ENCODE measurements at places on chromosomes 2 and 18. TPM values are rescaled to one million over a fixed set of nuclear protein-coding genes. Genes with fewer than 3 reads are reported as not detected.

Gene FABP1
- 0.09 TPM for polyA plus RNA-seq

Gene EFR3B
- polyA plus RNA-seq = 3.4 TPM

Gene ZNF396
- 0.44 TPM for polyA plus RNA-seq

Gene LOXHD1
- polyA plus RNA-seq = 0.03 TPM

Gene MPV17
- polyA plus RNA-seq = 148 TPM

Gene NOL4
- polyA plus RNA-seq = 0.09 TPM

Gene CHN1
- 27.5 TPM for polyA plus RNA-seq

DNA sequence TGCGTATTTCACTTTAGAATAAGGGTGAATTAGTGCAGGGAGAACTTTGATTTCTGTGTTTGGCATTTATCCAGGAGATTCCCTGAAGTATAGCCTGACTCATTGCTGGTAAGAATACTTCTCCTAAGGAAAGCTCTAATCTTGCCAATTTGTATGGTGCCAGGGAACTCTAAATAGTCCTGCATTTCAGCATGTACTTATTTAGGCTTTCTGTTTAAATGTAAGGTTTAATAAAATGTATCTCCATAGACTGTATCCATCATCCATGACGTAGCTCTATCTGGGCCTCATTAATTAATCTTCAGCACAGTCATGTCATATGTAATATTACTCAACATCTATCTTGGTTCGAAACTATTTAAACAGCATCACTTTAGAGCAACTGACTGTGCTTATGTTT lies 127.7 kb downstream of the DOK6 start:
- no peak for DNase-seq

GRCh38 chr2:203543898-203544328 lies 8.8 kb upstream of the RAPH1 start:
- no peak for DNase-seq

DNA sequence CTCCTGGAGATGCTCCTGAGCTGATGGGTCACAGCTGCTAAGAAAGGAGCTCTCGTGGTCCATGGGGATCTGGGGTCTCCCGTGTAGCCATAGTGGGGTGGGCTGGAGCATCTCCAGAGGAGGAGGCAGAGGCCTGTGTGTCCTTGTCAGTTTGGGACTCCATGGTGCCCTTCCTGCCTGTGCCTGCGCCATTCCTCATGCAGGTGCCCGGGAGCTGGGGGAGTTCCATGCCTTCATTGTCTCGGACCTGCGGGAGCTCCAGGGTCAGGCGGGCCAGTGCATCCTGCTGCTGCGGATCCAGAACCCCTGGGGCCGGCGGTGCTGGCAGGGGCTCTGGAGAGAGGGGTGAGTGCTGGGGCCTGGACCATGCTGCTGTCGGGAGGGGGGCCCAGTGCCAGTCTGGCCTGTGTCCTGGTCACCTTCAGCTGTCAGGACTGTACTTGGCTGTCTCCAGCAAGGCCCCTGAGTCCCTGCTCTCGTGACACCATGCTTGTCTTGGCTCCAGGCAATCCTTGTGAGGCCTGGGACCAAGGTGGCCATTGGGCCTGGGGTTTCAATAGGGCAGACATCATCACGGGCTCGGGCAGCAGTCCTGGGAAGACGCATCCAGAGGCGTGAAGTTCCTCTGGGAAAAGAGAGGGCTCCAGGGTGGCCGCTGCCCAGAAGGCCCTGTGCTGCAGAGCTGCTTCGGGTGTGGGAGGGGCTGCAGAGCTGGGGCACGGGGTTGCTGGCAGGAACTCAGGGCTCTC lies 7.3 kb downstream of the CAPN10 start:
- DNase-seq = no peak

GRCh38 chr2:239886781-239887180 lies 138.4 kb downstream of the NDUFA10 start:
- DNase-seq = no peak

- DNase-seq = no peak
These were observed 6.7 kb downstream of the PPP1R7 start for GRCh38 chr2:241156971-241157441.

GRCh38 chr2:144513388-144514101 lies 6.4 kb downstream of the ZEB2 start:
- DNase-seq = no peak

GRCh38 chr18:58714259-58714658 lies 43.0 kb downstream of the MALT1 start:
- no peak for DNase-seq

DNA sequence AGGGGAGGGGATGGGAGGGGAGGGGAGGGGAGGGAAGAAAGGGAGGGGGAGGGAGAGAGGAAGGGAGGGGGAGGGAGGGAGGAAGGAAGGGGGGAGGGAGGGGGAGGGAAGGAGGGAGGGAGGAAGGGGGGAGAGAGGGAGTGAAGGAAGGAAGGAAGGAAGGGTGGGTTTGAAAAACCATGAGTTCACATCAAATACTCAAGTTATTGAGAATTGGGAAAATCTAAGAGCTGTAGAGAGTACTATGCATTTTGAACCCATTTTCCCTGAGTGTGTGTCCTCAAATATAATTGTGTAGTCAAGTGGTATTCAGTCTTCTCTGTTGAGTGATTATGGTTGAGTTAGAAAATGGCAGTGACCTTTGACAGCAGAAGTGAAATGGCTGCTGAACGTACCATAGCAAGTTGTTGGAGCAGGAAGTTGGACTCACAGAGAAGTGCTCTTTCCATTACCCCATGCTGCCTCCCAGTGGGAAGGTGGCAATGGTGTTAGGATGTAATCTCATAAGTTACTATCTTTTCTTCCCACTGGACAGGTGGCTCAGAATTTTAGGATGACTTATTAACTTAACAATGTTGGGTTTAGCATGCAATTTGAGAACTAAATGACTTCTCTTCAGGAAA lies 214.6 kb downstream of the SETBP1 start:
- no peak for DNase-seq

DNA sequence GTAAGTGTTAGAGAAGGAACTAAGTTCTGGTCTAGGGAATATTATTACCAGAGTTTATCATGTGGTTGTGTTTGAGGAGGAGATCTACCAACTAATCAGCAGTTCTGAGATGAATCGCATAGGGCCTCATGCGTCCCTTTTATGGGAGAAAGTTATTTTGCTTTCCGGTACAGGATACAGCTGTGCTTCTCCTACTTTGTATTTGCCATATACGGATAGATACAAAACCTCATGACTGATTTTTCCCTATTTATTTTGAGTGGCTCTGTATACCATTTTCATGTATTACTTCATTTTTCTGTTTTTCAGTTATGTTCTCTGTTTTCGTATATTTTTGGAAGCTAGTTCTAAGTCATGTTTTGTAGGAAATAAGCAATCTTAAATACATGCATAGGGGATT lies 66.8 kb downstream of the ACSL3 start:
- DNase-seq = no peak

DNA sequence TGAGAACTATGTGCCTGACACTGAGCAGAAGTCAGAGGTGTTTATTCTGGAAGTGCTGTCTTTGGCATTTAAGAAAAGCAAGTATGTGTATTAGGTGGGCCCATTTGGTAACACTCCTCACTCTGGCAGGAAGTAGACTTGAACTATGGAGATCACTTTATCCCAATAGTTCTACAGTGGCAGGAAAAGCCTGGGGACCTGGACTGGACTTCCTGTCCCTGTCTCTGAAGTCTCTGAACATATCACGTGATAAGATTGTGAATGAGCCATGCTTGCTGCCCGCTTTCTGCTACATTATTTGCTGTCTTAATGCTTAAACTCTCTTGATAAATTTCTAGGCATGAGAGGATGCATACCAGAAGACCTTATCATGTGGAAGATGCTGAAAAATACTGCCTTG lies 203.7 kb downstream of the MYO3B start:
- DNase-seq = no peak

- DNase-seq = no peak
These were observed 255.4 kb upstream of the CHAC2 start for GRCh38 chr2:53512071-53512826.

DNA sequence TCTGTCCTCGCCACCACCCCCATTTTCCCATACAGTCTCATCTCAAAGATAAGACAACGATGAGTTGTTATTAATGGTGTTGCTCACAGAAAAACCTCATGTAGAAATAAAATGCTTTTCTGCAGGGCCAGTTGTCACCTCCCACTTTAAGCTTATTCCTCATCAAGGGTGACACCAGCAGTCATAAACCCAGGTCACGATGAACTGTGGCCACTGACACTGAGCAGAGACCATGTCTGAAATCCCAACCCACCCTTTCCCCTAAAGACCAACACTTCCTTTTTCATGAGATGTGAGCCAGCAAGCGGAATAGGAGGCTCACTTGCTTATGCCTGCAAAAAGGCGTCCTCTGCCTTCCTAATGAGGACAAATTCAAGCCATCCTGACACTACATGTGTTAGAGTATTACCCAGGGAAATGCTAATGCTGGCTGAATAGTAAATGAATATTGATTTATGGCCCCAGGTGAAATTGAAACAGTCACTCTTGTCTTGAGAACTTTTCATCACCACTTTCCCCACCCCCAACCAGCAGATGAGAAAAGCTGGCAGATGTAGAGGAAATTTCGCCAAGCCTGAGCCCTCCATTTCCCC lies 228.4 kb downstream of the MGAT5 start:
- DNase-seq = no peak

- no peak for DNase-seq
These were observed 97.4 kb downstream of the RHOB start for GRCh38 chr2:20544153-20544747.

DNA sequence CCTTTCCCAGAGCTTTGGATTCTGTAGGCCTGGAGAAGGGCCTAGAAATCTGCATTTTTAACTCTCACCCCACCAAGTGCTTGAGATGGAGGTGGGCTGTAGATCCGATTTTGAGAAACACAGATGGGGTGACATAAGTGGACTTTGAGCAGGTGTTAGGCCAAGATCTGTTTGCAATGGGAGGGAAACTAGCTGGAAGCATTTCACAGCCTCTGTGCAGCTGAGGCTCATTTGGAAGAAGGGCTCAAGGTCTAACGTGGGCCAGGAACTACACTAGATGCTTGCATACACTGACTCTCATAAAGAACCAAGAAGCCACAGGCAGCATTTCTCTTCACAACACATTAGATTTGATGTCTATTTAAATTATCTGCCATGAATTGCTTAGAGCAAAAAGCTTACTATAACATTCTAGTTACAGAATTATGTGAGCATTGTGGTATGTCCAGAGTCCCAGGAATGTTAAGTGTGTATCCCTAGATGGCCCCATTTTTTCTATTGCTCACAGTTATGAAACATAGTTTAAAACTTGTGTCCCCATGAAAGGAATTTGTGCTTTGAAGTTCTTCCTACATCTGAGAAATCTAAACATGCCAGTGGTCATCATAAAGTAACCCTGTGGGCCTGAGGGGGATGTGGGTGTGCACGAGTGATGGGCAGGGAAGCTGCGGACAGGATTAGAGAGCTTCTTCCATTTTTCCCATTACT lies 77.2 kb downstream of the CD28 start:
- DNase-seq = no peak

DNA sequence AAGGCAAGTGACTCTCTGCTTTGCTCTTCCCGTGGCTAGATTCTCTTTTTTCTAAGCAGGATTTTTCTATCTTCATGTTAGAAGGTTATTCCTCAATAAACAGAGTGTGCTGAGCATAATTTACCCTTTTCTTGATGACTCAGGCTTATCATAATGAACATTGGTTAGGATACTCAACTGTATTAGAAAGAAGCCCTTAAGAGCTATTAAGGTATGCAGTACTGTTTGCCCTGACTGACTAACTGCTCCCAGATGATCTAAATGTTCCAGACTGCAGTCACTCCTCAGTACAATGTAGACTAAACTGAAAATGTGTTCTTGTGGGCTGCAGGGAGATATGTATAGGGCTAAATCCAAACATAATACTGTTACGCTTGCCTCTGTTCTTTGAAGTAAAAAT lies 687.8 kb downstream of the NUP35 start:
- DNase-seq = no peak

DNA sequence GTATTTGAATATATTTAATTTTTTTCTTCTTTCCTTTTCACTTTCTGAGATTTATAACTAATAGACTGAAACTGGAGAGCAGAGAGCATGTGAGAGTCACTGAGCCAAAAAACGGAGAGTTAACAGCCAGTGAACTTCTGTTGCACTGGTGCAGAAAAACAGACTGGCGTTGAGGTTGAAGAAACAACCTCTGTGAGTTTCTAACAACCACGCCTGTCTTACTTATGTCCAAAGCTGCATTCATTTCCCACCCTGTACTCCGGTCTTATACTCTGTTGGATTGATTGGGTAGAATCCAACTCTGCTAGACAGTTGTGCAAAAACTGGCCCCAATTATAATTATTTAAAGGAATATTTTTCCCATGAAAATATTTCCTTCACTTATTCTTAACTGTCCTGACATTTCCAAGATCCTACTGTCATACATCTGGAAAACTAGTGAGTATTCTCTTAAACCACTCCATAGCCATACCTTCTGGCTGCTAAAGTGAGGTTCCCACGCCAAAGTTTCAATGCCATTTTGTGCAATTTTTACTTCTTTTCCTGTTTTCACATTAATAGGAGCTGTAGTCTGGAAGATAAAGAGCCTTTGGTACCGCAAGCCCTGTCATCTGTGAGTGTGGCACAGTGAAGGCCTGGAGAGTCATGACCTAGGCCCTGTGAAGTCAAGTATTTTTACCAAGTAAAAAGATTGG lies 9.4 kb downstream of the CYP1B1 start:
- no peak for DNase-seq

Data from H1 (cell line).